BE2C (cell line): ENCODE measurements at places on chromosomes 4 and X.
A peak's percentile ranks its signal among the peaks of the same experiment; 100 is the strongest.

GRCh38 chr4:97370568-97370967, 772.7 kb downstream of the STPG2 start:
- peak; percentile 37 for DNase-seq

DNA sequence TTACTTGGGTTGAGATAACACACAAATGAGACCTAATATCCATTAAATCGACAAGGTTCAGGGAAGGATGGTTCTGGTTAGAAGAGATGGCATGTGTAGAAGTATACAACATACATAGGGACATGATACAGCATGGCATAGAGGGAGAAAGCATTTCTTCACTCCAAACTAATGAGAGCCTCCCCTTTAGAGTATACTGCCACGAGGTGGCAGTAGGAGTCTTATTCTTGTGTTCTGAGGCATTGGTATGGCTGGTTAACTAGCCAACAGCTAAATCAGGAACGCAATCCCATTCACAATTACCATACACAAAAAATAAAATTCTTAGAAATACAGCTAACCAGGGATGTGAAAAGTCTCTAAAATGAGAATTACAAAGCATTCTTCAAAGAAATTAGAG, 29.1 kb upstream of the TRO start:
- DNase-seq, result peak; percentile 46

DNA sequence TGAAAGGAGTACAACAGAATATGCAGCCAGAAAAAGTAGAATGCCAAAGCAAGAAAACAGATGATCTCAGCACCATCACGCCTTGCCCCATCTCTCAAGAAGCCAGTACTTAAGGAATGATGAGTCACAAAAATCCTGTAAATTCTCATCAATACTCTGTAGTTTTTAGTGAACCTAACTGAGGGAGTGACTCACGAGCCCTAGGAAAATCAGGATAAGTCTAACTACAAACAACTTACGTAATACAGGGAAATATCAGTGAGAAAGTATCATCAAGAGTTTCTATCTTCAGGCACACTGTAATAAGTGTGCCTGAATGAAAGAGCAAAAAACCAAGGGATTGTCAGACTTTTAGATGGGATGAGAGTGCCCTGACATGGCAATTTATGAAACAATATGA, 644.4 kb downstream of the STPG2 start:
- DNase-seq, result no peak

- no peak for DNase-seq
Observed at GRCh38 chr4:54645830-54646229, 11.9 kb upstream of the KIT start.

DNA sequence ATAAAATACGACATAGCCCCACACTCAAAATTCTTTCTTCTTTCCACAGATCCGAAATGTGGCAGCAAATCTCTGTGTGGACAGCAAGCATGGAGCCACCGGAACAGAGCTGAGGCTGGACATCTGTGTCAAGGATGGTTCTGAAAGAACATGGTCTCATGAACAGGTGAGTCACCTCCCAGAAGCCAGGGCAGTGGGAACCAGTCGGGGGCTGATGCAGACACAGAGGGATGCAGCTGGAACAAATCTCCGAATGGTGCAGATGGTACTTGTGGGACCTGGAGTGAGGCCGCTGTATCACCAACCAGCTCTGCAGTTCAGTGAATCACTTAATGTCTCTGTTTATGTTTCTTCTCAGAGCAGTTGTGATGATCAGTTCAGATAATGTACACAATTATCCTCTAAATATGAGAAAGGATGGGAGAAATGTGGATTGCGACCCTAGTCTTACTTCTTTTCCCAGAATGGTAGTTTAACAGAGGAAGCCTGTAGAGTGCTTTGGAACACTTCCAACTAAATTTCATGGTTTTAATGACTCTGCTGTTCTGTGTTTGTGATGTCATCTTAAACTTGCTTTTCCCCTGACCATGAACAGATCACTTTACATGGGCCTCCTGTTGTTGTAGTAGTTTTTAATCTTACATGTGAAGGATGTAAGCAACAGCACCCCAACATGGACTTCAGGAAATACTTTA, 159.3 kb upstream of the GALNT7 start:
- peak; percentile 79 for DNase-seq

DNA sequence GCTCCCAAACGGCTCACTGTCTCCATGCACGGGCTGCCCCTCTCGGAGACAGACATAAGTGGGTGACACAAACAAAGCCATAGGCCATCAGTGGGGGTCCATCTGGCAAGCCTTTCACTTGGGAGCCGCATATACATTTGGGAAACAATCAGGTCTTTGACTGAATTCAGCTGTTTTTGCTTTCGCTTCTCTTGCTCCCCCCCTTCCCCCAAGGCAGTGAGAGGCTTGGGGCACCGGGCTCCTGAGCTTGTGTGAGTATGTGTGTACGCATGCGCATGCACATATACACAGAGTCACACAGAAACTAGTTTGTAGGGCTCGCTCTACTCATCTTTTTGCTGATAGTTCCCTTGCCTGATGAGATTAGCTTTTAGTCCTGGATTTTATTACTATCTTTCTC, 284.4 kb downstream of the AFF2 start:
- DNase-seq, result no peak

DNA sequence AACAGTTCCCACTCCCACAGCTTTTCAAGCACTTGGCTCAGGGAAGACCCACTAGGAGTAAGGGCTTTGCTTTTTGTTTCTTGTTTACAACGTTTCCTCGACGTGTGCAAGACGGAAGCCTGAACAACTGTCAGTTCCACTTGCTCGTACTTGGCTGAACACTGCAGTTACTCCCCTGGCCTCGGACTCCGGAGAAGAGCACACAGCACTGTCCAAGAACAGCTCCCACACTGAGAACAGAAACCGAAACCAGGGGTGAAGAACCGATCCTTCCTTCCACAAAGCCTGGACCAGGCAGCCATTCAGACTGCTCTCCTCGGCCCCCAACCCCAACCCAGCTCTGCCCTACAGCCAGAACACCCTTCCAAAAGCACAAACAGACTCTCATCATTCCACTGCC, 25.5 kb downstream of the IRF2 start:
- no peak for DNase-seq
